ENCODE measurements at places on chromosomes 16 and 17.

DNA sequence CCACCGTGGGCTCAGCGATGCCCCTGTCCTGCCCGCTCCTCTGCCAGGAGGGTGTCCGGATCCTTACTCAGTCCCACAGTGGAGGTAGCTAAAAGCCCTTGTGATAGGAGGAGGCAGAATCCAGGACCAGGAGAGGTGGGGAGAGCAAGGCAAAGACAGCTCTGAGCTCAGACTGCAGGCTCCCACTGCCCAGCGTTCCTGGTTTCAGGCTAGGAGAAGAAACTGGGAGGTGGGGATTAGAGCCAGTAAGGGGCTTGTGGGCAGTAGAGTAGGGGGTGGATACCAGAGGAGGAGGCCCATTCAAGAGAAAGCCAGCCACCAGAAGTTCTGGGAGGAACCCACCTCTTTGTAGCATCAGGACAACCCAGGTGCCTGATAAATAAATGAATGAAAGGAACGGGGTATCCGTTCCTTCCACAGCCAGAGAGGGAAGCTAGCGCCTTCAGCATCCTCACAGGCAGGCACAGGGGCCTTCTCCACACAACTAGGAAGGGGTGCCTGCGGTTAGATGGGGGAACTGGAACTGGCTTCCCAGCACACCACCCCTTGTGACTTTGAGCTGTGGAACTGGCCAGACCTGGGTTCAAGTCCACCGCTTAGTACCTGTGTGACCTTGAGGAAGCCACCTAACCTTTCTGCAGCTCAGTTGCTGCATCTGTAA, 2.3 kb downstream of the IL21R start:
- no peak for DNase-seq

DNA sequence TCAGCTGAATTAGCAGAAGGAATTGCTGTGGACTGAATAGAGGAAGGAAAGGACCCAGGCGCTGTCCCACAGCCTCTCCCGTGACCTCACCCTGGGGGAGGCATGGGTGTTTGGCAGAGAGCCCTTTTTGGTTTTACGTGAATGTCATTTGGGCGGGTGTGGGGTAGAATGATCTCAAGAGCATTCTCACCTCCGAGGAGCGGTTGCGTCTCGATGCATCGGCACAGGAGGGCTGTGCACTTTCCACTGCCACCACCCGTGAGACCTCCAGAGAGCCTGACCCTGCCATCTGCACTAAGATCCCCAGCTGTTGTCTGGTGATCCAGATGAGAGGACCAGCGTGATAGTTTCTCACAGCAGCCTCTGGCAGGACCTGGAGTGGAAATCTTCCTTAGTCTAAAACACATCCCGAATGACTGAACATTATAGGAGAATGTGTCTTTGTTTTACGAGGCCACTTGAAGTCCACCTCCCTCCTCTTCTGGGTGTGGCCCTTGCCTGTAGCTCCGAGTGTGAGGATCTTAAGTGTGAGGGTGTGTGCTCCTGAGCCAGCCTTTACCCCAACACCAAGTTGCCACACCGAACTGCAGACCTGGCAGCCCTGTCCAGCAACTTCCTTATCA, 29.3 kb downstream of the FOXK2 start:
- DNase-seq = no peak

DNA sequence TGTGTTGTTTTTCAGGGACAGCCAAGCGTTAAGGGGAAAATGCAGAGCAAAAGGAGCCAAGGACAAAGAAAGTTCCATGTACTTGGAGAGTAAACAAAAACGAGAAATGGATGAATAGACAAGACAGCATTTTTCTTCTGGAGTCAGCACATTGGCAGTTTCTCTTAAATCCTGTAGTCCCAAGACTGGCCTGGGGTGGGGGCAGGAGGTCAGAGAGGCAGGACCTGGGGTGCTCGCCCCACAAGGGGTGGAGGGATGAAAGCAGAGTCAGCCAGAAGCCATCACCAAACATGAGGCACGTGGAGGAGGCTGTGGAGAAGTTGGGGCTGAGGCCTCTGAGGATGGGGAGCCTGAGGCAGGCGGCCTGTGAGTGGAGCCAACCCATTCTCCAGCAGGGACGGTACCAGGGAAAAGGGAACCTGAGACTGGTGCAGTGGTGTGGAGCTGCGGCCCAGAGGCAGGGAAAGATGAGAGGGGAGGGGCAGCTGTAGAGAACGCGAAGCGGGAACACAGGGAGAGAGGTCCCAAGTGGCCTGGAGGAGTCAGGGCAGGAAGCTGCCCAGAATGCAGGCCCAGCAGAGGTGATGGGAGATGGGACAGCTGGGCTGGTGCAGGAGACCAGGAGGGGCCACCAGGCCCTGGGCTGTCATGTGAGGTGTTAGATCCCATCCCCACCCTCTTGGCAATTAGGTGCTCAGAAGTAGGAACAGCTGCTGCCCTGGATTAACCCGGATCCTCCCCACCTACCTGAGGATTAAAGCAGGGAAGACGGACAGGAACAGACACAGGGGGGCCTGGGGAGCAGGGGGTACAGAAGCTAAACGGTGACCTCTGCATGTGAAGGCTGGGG, 3.3 kb downstream of the TLCD3B start:
- no peak for DNase-seq

- DNase-seq = no peak
These were observed 4.1 kb downstream of the DLX3 start for GRCh38 chr17:49990921-49991320.

DNA sequence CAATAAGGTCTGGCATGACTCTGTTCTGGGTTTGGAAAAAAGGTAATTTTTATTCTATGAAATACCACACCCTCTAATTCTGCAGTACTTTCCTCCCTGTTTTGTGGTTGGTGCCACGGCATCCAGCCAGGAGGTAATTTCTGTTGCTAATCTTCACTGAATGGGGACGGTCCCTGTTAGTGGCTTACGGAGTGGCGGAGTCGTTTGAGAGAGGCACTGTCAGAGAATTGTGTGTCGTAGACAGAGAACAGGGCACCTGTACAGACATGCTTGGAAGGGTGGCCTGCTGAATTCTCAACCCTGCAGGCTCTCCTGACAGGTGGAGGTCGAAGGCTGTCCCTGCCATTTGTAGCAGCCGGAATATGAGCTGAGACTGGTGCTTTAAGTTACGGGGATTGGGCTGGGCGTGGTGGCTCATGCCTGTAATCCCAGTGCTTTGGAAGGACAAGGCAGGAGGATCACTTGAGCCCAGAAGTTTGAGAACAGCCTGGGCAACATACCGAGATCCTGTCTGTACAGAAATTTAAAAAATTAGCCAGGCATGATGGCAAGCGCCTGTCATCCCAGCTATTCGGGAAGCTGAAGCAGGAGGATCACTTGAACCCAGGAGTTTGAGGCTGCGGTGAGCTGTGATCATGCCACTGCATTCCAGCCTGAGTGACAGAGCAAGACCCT, 33.2 kb downstream of the EEF2K start:
- no peak for DNase-seq

DNA sequence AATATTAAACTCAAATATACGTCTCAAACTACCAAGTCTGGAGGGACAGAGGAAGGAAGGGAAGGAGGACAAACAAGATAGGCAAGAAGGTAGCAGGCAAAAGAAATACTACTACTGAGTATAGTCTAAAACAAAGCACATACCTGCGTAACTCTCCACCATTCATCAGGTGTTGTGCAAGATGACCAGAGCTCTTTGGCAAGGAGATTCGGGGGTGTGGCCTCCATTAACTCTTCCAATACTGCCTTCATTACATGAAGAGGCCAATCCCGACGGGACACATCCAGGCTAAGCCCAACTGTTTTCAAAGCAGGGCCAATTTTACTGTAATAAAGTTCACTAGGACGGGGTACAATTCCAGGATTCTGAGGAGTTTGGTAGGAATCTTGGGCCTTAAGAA, 38.2 kb upstream of the ARL6IP1 start:
- DNase-seq = no peak

- DNase-seq = no peak
These were observed 677.8 kb downstream of the TOX3 start for GRCh38 chr16:51869176-51869575.

DNA sequence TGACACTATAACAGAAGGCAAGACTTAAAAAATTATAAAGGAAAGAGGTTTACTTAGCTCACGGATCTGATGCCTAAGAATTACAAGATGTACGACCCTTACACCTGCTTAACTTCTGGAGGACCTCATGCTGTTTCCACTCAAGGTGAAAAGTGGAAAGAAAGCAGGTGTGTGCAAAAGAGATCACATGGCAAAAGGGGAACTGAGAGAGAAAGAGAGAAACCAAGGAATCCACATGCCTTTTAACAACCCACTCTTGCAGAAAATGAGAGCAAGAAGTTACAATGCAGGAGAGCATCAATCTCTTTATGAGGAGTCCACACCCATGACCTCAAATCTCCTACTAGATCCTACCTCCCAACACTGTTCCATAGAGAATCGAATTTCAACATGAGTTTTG, 2382.2 kb downstream of the TP53TG3F start:
- DNase-seq = no peak

- no peak for DNase-seq
These were observed 19.8 kb upstream of the MAP3K14 start for GRCh38 chr17:45336390-45337182.

- no peak for DNase-seq
These were observed 14.6 kb downstream of the FCSK start for GRCh38 chr16:70468776-70469525.

GRCh38 chr17:1412185-1413110, 12.4 kb upstream of the YWHAE start:
- no peak for DNase-seq

DNA sequence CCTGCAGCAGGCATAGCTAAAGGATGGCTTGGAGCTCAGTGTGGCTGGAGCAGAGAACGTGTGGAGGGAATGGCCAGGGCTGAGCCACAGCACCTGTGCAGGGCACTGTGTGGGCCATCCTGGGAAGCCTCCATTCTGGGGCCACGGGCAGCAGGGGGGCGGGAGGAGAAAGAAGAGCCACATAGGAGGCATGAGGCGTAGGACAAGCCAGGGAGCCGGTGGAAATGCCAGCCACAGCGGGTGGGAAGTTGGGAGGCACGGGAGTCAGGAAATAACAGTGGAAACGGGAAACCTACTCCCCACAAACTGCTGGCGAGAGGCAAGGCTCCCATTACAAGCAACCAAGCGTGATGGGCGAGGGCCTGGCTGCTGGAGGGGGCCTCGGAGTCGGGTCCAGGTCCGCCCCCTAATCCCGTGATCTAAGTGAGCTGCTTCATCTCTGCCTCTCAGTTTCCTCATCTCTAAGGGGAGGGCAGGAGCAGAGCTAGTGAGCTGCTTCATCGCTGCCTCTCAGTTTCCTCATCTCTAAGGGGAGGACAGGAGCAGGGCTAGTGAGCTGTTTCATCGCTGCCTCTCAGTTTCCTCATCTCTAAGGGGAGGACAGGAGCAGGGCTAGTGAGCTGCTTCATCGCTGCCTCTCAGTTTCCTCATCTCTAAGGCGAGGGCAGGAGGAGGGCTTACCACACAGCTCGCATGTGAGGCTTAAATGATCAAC, 104.9 kb downstream of the ADCY9 start:
- DNase-seq = no peak

Data from activated naive CD4-positive, alpha-beta T cell (primary cell).